ENCODE measurements at places on chromosomes 7 and 10.

DNA sequence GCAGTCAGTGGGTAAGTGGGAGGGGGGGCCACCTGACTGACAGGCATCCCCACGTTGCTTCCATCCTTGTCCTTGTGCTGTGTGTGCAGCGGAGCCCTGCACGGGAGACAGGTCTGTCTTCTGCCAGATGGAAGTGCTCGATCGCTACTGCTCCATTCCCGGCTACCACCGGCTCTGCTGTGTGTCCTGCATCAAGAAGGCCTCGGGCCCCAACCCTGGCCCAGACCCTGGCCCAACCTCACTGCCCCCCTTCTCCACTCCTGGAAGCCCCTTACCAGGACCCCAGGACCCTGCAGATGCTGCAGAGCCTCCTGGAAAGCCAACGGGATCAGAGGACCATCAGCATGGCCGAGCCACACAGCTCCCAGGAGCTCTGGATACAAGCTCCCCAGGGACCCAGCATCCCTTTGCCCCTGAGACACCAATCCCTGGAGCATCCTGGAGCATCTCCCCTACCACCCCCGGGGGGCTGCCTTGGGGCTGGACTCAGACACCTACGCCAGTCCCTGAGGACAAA lies 24.8 kb downstream of the TBATA start:
- DNase-seq = no peak

DNA sequence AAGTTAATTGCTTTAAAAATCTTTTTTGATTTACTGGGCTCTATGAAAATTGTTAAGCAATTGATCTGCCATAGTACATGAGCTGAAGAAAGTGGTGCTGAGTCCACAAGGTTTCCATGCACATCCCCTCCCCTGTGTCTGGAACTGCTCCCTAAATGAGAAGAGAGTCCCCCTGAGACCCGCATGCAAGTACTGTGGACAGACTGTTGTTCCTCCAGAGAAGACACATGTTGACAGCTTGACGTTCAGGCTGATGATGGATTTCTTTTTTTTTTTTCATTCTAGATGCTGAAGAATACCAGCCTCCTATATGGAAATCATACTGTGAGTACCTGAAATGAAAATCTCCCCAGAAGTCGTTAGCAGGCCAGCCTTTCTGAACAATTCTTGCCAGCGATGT lies 159.8 kb downstream of the CHN2 start:
- no peak for DNase-seq

- no peak for DNase-seq
Measured at GRCh38 chr7:52936750-52937149, 98.7 kb upstream of the POM121L12 start.

DNA sequence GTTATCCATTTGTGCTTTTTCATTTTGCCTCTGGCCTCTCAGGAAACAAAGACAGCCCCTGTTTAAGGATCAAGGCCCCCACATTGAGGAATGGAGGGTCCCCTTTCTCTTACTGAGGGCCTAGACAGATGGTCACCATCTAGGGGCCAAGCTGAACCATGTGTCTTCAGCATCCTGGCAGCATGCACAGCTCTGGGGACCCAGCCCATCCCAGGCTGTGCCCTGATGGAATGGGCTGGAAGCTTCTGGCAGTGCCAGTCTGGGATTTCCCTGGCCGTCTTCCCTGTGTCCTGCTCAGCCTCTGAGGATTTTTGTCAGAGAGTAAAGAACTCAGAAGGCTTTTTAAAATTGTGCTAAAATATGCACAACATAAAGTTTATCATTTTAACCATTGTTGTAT lies 116.8 kb downstream of the ITIH5 start:
- no peak for DNase-seq

- no peak for DNase-seq
Measured at GRCh38 chr10:94427166-94427565, 24.8 kb downstream of the TBC1D12 start.

- DNase-seq = no peak
Measured at GRCh38 chr10:43156590-43157341, 18.5 kb downstream of the CSGALNACT2 start.

- no peak for DNase-seq
Measured at GRCh38 chr7:1761774-1762173, 91.7 kb downstream of the ELFN1 start.

- no peak for DNase-seq
Measured at GRCh38 chr7:29453021-29453420, 110.6 kb upstream of the PRR15 start.

- peak; percentile 89 for DNase-seq
Measured at GRCh38 chr10:18607503-18608378, 43.6 kb downstream of the NSUN6 start.

DNA sequence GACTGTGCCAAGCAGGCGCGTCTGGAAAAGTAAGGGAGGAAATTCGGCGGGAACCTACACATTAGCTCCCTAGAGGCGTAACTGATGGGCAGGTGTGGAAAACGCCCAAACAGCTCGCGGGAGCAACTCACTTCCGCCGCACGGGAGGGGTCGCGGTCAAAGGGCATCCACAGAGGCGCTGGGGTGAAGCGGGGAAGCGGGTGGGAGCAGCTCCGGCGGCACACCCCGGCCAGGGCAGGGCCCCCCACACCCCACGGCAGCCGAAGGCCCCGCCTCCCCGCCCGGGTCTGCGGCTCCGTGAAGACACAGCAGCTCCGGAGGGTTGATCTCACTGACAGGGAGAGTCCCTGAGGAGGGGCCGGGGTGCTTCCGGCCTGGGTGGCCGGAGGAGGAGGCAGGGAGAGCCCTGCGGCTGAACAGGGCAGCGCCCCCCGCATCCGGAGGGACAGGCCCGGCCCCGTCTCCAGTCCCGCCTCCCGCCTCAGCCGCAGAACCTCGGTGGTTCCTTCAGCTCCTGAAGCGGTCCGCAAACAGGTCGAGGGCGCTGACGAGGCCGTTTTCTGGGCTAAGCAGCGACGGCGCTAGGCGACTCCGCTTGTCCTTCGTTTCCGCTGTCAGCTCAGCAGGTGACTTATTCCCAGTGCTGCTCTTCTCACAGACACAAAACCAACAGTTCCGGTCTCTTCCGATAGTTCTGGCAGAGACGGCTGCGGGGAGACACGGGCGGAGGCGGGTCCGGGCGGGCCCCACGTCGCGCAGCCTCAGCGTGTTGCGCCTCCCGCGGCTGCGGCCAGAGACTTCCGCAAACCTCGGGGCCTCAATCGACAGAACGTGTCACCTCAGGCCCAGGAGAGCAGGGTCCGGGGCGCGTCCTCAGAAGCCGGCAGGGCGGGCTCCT lies 276.1 kb downstream of the DNAJB6 start:
- no peak for DNase-seq

DNA sequence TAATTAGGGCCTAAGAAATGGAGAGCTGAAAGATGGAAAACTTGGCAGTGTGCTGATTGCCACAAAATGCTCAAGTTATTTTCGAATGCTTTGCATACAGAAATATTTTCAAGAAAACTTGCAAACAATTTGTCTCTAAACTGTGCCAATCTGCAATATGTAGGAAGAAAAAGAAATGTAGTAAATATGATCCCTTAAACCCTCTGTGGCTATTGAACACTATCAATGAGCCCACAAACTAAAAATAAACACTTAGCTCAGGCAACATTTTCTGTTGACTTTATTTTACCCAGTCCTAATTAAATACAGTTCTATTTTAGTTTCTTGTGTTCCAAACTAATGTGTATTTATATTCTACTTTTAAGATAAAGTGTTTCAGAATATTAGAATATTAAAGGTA lies 342.1 kb downstream of the SEMA3D start:
- peak; percentile 64 for DNase-seq

DNA sequence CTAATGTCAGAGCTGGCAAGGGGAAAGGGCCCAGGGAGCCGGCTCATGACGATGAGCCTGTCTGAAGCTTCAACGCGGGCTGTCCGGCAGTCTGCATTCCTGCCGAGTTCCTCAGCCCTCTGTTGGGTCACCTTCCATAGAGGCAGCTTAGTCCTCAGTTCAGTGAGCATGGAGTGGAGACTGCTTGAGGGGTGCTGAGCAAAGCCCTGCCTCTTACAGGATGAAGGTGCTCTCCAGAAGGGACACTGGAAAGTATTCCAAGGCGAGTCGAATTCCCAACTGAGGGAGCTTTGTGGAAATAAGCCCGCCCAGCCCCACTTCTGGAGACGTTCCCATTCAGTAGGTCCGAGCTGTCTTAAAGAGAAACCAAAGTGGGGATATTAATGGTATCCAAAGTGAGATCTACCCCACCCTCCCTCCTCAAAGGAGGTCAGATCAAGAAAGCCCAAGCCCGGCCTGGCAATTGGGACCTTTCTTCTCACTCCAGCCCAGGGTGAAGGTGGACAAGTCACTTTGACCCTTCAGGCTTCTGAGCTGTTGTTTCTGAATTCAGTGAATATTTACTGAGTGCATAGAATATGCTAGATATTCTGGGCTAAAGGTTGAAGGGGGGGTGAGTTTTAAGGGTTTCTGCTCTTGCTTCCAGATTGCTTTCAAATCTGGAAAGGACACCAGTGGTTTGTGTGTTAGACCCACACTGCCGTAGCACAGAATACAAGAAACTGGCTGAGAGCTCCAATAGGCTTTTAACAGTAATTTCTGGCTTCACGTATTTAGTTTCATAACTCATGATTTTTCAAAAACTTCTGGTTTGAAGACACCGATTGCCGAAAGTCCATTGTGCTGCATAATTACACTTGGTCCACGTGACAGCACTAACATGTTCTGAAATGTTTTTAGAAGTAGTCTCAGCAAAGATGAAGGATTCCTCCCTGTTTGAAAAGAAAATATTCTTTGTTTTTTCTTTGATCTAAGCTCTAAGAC lies 3.5 kb downstream of the EGFR start:
- no peak for DNase-seq

All from adipocyte (in vitro differentiated cells).